T-helper 1 cell (primary cell): ENCODE measurements at places on chromosomes 3 and 15.
A peak's percentile ranks its signal among the peaks of the same experiment; 100 is the strongest.

DNA sequence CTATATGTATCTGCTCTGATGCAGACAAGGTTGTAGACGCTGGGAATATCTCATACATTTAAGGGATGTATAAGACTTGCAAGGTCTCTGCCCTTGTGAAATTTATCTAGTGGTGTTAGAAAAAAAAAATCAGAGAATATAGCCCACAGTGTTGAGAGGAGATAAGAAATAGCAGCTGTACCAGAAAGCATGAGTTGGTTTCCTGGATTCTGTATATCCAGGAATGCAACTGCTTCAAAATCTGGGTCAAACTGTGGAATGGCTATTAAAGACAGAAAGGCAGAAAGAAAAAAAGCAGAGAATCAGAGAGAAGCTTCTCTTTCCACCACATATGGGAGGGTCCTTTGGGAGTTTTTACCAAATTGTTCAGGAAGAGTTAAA is 1.5 kb upstream of the TMEM212 start:
- no peak for DNase-seq

DNA sequence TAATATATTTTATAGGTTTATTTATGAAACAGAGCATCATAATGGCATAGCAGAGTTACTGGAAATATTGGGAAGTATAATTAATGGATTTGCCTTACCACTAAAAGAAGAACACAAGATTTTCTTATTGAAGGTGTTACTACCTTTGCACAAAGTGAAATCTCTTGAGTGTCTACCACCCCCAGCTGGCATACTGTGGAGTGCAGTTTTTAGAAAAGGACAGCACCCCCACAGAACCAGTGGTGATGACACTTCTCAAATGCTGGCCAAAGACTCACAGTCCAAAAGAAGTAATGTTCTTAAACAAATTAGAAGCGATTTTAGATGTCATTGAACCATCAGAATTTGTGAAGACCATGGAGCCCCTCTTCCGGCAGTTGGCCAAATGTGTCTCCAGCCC is 58.1 kb downstream of the DNAH1 start:
- no peak for DNase-seq

DNA sequence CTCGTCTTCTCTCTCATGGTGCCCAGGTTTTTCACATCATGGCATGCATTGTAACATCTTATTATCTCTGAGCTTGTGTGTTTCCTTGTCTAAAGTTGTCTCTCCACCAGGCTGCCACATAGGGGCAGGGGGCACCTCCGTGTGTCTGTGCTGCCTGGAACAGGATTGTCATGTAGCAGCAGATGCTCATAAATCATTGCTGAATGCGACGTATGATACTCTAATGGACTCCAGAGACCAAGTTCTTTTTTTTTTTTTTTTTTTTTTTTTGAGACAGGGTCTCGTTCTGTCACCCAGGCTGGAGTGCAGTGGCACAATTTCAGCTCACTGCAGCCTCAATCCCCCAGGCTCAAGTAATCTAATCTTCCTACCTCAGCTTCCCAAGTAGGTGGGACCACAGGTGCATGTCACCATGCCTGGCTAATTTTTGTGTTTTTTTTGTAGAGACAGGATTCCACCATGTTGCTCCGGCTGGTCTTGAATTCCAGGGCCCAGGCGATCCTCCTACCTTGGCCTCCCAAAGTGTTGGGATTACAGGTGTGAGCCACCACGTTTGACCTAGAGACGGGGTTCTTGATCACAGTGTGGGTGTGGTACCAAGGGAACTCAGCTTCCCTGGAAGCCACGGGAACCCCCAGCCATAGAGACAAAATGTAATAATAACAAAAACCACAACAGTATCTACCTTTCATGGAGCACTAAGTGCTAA is 4.7 kb upstream of the DNASE1L3 start:
- DNase-seq, result no peak

DNA sequence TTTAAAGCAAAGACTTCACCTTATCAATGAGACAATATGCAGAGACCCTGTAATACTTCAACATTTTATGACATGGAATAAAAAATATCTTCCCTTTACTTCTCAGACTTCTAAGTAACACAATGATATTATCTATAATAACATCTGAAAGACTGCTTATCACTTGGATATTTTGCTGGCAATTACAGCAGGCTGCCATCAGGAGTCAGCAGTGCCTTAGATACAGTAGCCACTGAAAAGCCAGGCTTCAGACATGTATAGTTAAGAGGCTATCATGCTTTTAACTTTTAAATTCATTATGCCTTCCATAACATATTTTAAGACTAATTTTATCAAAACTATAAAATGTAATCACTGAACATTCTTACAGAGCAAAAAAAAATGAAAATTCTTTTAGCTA is 227.5 kb downstream of the NEK10 start:
- DNase-seq, result no peak

DNA sequence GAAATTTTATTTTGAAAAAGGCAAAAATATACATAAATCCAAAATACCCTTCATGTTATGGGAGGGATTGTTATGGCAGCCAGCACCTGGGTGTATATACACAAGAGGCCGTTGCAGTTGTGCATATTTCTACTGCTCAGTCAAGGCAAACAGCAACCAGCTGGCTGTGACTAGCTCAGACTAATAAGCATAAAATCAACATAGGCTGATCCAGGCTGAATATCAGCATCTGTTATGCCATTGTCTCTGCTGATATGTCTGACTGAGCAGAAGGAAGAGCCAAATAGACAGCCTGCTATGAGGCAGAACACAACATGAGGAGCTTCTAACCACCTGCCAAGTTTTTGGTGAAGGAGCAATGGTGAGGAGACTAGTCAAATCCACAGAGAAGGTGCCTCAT is 457.5 kb upstream of the ALCAM start:
- no peak for DNase-seq

GRCh38 chr3:141050576-141051442 is at the start of gene SPSB4:
TSS of gene SPSB4 (plus strand) at chr3:141051347. CDS start at chr3:141066105, 14,758 bp downstream.
- DNase-seq, result no peak

DNA sequence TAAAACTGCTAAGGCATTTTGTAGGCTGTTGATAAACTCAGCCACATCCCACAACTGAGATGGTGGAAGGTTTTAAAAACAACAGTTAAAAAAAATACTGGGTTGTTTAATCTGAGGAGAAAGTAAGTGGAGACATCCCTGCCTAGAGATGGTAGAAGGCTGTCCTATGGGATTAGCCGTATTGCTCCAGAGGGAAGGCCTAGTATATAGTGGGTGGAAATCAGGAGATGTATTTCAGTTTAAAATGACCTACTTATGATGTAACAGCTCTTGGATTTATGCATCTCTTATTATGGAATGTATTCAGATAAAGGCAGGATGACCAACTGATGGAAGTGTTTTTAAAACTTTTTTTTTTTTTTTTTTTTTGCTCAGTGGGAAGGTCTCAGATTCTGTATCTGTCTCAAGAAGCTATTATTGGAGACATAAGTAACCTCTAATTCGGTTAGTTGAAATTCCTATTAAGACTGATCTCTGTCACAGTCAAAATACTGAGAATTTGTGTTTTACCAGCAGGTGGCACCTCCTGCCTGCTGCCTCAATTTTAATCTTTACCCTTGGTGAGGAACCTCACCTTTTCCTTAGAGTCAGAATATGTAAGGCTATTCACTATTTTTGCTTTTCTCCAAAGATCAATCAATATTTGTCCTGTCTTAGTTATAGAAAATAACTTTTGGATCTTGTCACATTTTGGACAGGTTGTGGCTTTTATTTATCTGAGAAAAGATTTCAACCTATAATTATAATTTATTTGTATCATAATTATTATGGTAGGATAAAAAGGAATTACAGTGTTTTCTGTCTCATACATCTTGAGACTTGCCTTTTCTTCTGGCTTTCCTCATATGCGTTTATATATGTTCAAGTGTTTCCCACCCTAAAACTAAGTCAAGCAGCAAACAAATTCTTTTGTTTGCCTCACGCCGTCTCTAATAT is 63.0 kb downstream of the VPS8 start:
- DNase-seq, result no peak

- no peak for DNase-seq
These were observed 51.4 kb upstream of the CTSH start for GRCh38 chr15:78995921-78996893.

DNA sequence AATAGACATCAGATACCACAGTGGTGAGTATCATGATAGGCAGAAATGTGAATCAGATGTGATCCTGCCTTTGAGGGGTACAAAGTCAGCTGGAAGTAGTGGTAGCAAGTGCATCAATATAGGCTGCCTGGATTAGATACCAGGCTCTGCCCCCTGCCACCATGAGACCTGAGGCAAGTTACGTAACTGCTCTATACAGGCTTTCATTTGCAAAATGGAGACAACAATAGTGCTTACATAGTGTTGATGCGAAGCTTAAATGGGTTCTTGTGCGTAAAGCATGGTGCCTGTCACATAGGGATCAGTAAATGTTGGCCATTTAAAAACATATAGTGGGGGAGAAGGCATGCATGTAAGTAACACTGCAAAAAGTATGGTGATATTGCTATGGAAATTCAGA is 158.0 kb downstream of the RYR3 start:
- DNase-seq, result no peak

GRCh38 chr3:178169421-178169820 is 366.8 kb upstream of the KCNMB2 start:
- no peak for DNase-seq

- no peak for DNase-seq
These were observed 11.7 kb downstream of the ABCC5 start for GRCh38 chr3:184005941-184006507.

DNA sequence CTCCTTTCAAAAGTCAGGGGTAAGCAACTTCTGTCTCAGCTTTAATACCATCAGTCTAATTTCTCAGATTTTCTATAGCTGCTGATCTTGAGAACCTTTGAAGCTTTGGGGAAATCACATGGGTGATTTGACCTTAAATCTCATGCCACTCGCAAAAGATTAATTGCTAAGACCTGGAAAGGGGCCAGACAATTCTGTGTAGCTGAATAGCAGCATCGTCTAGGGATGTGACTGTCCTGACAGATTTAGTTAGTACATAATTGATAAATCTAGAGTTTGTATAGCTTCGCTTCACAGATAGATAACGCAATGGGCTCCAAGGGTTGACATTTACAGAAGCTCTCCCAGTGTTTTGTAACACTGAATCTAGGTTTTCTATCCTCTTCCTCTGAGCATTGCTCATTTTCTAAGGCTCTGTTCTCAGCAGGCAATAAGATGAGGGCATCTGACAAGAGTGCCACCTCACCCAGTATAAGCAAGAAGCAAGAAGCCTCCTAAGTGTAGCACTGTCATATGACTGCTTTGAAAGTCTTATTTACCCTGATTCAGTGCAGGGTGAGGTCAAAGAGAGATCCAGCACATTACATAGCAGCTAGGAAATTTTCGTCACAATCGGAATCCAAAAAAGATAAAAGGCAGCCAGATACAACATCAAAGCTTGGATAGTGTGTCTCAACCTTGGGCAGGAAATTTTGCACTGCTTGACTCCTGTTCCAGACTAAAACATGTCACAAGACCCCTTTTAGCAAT is 47.7 kb upstream of the DUT start:
- DNase-seq, result no peak

DNA sequence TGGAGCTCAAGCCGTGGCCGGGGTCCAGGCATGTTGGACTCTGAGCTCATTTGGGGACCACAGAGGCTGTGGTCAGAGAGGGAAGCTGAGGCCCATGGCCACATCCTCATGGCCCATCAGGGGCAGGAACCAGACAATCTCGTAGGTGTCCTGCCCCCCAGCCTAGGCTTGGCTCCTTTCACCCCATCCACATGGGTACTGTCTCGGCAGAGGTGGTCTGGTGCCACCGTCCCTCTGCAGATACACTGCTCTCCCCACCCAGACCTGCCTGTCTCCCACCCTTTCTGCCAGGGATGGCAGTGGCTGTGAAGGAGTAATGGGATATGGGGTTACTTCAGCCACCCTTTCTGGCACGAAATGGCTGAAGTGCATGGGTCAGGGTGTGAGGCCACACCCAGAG is 7.9 kb downstream of the PRSS50 start:
- no peak for DNase-seq

GRCh38 chr15:100075229-100075628 is 266.5 kb downstream of the ADAMTS17 start:
- no peak for DNase-seq

DNA sequence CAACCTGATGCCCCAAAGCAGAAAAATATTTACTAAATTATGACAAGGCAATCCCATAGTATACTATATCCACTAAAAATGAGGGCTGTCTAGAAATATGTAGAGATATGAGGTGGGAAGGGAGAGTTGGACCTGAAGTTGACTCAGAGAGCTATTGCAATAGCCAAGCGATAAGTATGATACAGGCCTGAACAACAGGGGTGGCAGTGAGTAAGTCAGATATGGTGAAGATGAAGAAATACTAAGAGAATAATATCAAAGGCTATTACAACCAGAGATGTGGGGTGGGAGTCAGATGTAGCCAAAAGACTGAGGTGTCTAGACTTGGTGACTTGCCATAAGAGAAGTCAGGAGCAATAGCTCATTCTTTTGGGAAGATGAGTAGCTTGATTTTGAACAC is 9.2 kb downstream of the HSPBAP1 start:
- DNase-seq, result no peak

DNA sequence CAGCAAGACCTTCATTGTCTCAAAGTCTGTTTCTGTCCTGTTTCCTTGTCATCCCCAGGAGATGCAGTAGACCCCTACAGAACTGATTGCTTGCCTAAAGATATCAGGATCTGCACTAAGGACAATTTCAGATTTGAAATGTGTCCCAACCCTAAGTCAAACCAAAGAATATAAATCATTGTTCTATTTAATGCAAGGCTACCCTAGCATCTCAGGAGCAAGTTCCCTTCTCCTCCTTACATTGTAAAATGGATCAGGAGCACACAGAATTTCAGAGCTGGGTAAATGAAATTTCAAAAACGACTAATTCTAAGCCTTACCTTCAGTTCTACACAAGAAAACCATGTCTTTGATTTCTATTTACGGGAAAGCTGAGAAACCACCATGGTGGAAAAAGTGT is 360.9 kb upstream of the KCNH8 start:
- peak; percentile 24 for DNase-seq

DNA sequence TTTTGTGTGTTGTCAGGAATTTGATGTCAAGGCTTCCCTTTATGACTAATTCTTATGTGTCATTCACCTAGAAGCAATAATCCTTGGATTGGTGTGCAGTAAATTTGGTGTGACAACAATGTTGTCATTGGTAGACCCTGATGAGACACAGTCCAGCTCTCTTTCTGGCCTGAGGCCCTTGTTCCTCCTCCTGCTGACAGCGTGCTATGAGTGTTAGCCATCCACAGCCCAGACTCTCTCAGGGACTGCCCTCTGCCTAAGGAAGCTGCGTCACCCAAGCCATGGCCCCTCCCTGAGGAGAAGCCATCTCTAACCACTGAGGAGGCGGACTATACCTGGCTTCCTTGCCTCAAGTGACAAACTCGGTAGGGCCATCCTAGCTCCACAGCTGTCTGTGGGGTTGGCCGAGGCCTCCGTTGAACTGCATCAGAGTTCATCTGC is 13.3 kb upstream of the TM4SF1 start:
- DNase-seq, result no peak

GRCh38 chr3:169809230-169809795 is 3.4 kb upstream of the LRRIQ4 start:
- peak; percentile 16 for DNase-seq

DNA sequence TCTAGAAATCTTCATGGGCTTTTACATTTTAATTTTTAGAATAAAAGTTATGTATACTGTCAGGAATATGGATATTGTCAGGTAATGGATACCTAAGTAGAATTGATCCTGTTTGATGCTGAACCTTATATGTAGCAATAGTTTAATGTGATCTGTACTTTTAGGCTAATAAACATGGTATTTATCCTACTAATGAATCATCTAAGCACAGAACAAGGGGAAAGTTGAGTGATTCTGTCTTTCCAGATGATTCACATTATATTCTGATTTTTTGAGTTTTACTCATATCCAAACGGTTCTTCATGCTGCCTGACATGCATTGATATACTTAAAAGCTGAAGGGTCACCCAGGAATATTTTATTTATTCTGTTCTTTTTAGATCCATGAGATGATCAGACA is 34.5 kb downstream of the FANCI start:
- no peak for DNase-seq
